ENCODE measurements at places on chromosomes 16 and 17.

GRCh38 chr17:75008373-75008772 lies 4.1 kb upstream of the MRPL58 start:
- DNase-seq = peak; percentile 15

- DNase-seq = no peak
Observed at GRCh38 chr17:57906910-57907309, 48.3 kb downstream of the CUEDC1 start.

- no peak for DNase-seq
Observed at GRCh38 chr16:20336955-20337354, 9.6 kb upstream of the GP2 start.

GRCh38 chr17:71029246-71029645 lies 859.9 kb downstream of the KCNJ2 start:
- no peak for DNase-seq

DNA sequence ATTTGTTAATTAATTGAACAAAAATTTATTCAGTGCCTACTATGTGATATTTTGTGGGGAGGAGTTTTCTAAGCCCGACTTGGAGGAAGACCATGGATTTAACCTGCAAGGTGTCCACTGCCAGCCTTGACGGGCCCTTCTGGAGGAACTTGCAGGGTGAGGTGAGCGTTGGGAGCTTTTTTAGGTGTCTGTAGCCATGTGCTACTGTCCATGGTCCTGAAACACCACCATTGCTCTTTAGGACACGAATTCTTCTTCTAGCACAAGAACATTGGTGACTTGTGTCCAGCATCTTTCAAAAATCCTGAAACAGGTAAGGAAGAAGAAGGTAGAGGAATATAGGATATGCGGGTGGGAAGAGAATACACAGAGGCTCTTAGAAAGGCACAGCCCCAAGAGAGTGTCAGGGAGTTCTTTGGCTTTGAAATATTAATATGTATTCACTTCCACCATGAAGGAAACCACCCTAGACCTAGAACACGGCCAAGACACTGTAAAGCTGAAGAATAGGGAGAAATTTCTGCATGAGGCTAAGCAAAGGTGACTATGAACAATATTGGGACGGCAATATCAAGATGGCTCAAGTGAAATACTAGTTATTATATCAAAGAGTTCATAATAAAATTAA lies 27.9 kb upstream of the OR4D1 start:
- peak; percentile 75 for DNase-seq

DNA sequence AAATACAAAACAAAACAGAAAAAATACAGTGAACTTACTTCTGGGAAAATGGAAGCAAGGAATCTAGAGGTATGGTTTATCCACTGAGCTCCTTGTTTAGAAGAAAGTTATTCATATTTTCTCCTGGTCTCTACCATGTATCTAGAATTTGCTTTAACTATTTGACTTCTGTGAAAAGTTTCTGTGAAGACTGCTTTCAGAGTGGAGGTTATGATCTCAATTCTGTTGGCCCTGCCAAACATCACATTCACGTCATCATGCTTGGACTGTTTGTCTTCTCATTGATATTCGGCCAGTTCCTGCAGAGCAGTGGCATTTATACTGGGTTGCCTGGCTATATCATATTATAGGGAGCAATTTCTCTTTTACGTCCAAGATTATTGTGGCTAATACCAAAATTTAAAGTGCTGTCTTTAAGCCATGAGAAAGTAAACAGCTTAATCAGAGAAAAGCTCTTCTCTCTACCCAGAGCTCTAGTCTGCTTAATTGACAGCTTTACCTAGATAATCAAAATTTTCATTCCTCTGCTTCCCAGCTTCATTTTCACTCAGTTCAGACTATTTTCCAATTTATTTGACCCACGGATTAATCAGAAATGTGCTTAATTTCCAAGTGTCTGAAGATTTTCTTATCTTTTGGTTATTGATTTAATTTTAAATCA lies at the start of gene ABCA8:
Gene ABCA8, minus strand, starts transcription at position 212 of the 661 bp plus-strand sequence. CDS start 13,358 bp downstream, outside the sequence.
- no peak for DNase-seq

- no peak for DNase-seq
Observed at GRCh38 chr17:79814974-79815835, 18.3 kb upstream of the CBX8 start.

- DNase-seq = peak; percentile 89
Observed at GRCh38 chr16:2785101-2785991, 2.0 kb downstream of the PRSS33 start.

DNA sequence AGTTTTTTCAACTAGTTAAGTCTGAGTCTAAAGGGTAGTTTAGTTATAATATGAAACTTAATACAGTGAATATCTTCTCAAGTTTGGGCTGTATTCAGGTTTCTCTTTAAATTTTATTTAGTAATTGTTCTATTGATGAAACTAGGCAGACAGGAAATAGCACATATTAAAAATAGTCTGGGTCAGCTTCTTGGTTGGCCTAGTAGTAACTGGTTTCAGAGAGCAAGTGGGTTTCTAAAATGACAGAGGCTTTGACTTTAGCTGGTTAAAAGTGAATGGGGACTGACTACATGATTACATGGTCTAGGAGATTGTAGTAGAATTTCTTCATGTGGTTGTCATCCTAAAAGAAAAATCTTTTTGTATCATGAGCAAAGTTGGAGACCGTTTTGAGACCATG lies 46.8 kb downstream of the OMG start:
- DNase-seq = no peak

DNA sequence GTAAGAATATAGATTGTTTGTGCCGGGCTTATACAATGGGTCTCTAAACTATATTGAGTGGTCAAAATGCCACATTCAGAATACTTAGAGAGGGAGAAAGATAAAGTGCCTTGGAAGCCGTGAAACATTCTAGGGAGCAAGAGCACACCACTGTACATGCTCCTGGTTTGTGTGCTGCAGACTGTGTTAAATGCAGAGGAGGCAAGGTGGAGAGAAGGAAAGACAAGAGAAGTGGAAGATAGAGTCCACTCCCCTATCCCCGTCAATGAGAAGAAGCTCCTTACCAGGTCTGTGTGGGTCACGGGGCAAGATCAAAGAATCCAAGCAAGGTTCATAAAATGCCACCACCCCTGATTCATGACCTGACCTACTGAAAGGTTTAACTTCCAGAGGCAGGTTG lies 267.1 kb upstream of the TBX2 start:
- DNase-seq = no peak

DNA sequence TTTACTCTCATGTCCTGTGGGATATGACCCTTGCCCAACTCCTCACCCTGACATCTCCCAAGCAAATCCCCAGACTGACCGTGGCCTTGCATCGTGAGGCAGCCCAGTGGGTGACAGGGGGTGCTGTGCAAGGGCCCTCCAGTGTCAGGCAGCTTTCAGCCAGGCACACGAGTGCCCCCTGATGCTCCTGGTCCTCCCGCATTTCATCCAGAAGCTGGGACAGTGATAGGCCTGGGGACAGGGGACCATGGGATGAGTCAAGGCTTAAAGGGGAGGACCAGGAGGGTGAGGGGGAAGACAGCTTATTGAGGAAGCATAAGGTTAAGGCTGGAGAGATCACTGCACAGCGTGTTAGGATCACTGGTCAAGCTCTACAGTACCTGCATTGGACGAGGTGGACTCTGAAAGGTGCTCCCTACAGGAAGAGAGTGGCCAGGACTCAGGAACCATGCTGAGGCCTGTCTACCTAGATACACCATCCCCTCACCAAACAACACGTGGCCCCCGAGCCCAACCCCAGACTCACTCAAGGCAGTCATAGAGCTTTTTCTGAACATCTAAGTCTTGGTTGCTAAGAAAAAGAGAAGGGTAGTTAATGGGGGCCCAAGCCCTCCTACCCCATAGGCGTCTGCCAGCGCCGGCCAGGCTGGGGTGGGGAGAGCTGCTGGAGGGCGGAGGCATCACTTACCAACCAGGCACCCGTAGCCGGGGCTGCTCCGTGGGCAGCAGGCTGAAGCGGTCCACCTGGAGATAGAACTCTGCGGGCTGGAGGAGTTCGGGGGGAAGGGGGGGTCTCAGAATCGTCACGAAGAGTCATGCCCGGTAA lies 998 bp downstream of the ACD start:
- DNase-seq = no peak

- no peak for DNase-seq
Observed at GRCh38 chr17:7852919-7853690, 1.8 kb upstream of the TMEM88 start.

DNA sequence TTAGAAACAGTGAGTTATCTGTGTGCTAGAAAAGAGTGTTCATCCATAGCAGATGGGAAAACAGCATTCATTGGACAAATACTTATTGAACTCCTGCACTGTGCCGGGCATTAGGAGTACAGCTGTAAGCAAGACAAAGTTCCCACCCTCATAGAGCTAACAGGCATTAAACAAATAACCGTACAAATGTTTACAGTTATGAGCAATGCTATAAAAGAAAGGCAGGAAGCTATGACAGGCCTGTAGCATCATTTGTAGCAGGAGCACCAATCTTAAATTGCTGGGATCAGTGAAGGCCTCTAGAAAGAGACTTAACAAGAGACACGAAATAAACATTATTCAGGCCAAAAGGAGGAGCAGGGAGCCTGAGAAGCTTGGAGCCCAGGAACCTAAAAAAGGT lies 15.6 kb downstream of the SDR42E1 start:
- DNase-seq = no peak

DNA sequence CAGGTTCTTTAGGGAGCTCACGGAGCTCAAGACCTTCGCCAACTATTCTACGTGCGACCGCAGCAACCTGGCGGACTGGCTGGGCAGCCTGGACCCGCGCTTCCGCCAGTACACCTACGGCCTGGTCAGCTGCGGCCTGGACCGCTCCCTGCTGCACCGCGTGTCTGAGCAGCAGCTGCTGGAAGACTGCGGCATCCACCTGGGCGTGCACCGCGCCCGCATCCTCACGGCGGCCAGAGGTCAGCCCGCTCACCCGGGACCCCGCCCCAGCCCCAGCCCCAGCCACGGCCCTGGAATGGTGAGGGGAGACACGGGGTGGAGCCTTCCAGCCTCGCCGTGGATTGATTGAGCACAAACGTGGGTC lies 13.5 kb downstream of the SARM1 start:
- DNase-seq = peak; percentile 20

- DNase-seq = no peak
Observed at GRCh38 chr16:57634171-57634570, 5.7 kb downstream of the ADGRG1 start.

GRCh38 chr16:50326835-50327465 lies 41.8 kb downstream of the BRD7 start:
- DNase-seq = peak; percentile 68

GRCh38 chr16:55543472-55543871 lies 23.0 kb upstream of the CAPNS2 start:
- peak; percentile 5 for DNase-seq

GRCh38 chr16:200388-200787 lies 20.1 kb downstream of the HBQ1 start:
- no peak for DNase-seq

GRCh38 chr16:3698941-3699340 lies 18.4 kb downstream of the TRAP1 start:
- DNase-seq = no peak

DNA sequence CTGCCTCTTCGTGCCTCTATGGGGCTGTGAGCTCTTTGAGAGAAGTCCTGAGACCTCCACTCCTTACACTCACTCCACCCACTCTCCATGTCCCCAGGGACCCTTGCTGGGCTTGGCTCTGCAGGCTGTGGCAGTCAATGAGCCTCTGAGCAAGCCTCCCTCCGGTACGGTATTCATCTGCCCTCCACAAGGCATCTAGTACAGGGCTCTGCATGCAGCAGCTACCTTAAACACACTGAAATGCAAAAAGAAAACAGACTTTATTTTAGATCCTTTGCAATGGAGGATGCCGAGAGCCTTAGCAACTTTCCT lies 38.9 kb upstream of the SMPD3 start:
- DNase-seq = no peak

DNA sequence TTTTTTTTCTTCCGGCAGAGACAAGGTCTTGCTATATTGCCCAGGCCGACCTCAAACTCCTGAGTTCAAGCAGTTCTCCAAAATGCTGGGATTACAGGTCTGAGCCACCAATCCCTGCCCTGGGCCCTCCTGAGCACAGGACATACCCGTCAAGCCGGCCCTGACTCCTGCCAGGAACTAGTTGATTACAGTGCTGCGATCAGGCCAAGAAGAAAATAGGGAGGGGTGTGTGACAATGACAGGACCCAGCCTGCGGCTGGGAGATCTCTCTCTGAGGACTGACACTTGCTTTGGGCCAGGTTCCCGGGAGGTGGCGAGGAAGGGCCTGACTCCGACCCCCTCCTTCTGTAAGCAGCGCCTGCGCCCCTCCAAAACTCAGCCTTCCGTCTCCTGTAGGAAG lies 276.6 kb downstream of the MRTFB start:
- DNase-seq = no peak

DNA sequence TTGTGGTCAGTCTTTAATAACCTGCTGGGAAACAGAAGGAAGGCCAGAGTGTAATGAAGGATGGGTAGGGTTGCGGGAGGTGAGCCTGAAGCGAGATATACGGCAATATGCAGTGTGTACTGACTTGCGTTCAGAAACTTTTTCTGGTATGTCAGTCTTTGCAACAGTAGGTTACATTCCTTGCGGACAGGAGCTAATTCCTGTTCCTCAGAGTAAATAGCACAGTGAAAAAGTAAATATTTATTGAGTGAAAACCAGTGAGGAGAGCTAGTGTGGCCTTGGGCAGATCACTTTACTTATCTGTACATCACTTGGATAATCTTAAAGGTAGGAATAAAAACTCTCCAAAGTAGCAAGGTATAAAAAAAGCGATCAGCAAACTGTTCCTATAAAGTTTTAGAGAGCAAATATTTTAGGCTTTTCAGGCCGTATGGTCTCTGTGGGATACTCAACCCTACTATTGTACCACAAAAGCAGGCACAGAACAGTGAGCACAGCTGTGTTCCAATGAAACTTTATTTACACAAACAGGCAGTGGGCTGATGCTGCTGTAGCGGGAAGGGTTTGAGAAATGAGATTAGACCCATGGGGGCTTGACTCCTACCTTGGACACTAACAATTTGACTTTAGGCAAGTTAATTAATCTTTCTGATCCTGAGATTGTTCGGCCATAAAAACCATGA lies 348.0 kb downstream of the UTP18 start:
- DNase-seq = no peak

GRCh38 chr16:24282141-24282540 lies 26.0 kb downstream of the CACNG3 start:
- DNase-seq = no peak
